HuH-7 (cell line): ENCODE measurements at places on chromosomes 2 and 18.
A peak's percentile ranks its signal among the peaks of the same experiment; 100 is the strongest.

DNA sequence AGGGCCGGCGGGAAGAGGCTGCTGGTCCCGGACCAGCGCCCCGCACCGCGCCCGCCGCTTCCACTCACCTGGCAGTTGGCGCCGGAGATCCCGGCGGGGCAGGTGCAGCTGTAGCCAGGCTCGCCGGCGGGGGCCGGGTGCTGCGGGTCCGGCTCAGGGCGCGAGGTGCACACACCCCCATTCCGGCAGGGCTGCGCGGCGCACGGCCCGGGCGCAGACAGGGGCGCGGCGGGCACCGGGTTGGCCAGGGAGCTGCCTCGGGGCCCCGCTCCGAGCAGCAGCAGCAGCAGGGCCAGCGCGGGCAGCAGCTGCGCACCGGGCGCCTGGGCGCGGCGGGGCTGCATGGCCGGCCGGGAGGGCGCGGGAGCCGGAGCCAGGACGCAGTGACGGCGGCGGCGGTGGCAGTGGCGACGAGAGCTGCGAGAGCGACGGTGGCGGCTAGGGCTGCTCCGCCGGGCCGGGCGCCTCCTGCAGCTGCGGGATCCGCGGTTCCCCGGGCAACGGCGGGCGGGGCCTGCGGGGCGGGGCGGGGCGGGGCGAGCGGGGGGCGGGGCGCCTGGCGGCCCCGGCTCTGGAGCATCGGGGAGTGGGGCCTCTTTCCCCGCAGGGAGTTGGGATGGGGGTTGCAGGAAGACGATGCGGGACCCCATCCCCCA is at the start of gene DNER:
TSS of gene DNER (minus strand) at position 476 of the 656 bp plus-strand sequence. CDS start at position 344, 132 bp downstream.
- DNase-seq, result peak; percentile 56

DNA sequence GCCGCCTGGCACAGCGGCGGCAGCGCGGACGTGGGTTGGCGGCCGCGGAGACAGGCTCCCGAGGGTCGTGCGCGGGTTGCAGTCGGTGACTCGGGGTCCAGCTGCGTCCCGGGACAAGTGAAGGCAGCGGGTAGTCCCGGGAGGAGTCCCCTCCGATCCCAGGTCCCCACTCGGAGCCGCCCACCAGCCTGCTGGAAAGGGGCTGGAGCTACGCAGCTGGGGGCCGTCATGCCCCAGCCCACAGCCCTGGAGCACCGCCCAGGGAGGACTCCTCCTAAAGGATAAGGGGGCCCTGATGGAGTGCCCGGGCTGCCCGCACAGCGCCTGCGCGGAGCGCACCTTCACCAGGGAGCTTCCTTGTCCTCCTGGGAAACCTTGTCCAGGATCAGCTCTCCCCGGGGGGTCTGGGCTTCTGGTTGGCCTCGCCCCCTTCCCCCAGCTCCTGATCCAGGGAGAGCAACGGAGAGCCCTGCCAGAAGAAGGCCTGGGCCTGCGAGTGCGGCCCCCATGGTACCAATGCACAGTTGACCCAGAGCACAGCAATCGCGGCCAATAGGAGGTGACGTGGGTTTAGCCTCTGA is 25.9 kb upstream of the ALPP start:
- no peak for DNase-seq

GRCh38 chr2:15142069-15142689 is 419.0 kb downstream of the NBAS start:
- DNase-seq, result no peak

DNA sequence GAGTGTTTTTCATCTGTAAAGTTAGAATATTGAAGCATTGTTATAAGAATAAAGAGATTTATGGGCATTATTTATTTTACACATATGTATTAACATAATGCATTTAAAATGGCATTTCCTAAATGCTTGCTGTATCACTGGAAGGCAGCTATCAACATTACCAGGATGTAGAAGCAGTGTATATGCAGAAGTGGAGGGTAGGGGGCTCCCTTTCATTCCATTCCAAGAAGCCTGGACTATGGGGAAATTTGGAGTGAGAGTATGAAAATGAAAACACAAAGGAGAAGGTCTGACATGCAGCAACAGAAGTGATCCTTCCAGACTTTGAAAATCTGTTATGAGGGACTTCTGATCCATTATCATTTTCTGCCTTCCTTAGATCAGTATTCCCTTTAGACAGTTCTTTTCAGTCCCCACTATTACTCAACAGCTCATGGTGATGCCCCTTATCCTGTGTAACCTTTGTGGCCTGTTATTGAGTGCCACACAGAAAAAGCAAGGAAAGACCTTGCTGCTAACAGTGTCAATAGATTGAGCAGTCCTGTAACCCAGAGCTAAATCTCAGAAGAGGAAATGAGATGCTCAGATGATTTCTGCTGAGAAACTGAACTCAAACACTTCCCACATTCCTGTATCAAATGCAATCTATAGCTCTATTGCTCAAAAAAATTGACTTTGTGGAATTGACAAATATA is 216.6 kb downstream of the HNMT start:
- DNase-seq, result peak; percentile 15

- no peak for DNase-seq
Observed at GRCh38 chr2:148103946-148104345, 83.1 kb downstream of the MBD5 start.

DNA sequence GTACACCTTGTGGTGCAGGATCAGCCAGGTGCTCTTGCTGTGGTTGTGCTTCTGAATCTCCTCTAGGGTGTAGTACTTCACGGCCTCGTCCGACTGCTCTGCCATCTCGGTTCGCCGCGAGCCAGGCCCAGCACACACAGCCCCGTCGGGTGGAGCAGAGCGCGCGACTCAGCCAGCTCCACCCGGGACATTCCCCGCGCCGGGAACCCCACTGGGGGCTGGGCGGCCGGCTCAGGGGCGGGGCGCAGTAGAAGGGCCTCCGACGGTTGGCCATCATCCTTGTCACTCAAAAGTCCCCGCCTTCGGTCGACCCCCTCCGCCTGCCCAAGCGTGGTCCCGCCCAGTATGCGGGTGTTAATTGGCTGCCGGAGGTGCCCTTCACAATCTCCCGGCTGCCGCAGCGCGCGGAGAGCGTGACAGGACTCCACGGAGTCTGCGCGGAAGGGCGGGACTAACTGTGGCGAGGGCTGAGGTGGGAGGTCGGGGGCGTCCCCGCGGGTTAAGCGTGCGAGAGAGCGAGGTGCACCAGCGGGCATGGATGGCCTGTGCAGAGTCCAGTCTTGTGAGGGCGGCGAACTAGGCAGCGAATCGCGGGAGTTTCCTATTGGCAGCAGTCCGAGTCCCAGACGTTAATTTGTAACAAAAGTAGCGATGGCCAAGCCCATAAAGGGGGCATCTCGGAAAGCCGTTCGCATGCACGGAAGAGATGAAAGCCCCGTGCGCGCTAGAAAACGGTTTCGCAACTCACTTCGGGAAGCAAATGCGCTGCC is at the start of gene CYB5A:
TSS of gene CYB5A (minus strand) at position 193 of the 770 bp plus-strand sequence. CDS start at position 105, 88 bp downstream.
- peak; percentile 97 for DNase-seq

DNA sequence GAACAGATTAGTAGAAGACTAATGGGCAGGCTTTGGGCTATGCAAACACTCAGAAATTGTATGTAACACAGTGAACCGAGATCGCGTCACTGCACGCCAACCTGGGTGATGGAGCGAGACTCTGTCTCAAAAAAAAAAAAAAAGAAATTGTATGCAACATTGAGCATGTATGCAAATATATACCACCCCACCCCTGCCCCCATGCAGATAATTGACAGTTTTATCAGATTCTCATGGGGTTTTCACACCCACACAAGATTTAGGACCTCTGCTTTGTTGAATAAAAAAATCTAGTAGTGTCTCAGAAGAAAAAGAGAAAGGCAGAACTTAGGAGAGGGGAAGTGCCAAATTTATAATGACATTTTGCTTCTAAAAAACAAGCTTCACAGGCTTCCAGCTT is 131.6 kb upstream of the FN1 start:
- DNase-seq, result no peak

DNA sequence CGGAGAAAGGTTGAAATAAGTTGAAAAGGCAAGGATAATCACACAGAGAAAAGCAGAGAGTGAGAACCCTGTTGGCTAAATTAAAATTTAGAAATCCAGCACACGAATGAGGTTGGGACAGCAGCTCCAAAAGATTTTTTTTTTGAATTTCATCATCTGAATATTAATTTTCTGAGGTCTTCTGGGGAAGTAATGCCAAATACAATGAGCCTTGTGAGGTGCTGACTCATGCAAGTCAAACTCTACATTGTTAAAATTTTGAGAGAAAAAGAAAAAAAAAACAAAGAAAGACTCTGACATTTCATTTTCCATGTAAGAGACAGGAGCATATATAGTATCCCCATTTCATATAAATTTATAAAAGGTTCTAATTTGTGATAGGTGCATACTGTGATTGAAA is 614.2 kb upstream of the CDH2 start:
- DNase-seq, result no peak

- DNase-seq, result no peak
Observed at GRCh38 chr2:20812779-20813178, 10.1 kb downstream of the LDAH start.

- DNase-seq, result no peak
Observed at GRCh38 chr18:47113796-47114540, 36.3 kb downstream of the HDHD2 start.

- no peak for DNase-seq
Observed at GRCh38 chr2:164911832-164912231, 43.5 kb downstream of the SLC38A11 start.

- no peak for DNase-seq
Observed at GRCh38 chr18:43777636-43778304, 500.5 kb upstream of the SYT4 start.

- DNase-seq, result no peak
Observed at GRCh38 chr18:74990563-74991081, 218.3 kb downstream of the PTGR3 start.

- DNase-seq, result no peak
Observed at GRCh38 chr2:156483741-156484173, 47.6 kb downstream of the GPD2 start.

DNA sequence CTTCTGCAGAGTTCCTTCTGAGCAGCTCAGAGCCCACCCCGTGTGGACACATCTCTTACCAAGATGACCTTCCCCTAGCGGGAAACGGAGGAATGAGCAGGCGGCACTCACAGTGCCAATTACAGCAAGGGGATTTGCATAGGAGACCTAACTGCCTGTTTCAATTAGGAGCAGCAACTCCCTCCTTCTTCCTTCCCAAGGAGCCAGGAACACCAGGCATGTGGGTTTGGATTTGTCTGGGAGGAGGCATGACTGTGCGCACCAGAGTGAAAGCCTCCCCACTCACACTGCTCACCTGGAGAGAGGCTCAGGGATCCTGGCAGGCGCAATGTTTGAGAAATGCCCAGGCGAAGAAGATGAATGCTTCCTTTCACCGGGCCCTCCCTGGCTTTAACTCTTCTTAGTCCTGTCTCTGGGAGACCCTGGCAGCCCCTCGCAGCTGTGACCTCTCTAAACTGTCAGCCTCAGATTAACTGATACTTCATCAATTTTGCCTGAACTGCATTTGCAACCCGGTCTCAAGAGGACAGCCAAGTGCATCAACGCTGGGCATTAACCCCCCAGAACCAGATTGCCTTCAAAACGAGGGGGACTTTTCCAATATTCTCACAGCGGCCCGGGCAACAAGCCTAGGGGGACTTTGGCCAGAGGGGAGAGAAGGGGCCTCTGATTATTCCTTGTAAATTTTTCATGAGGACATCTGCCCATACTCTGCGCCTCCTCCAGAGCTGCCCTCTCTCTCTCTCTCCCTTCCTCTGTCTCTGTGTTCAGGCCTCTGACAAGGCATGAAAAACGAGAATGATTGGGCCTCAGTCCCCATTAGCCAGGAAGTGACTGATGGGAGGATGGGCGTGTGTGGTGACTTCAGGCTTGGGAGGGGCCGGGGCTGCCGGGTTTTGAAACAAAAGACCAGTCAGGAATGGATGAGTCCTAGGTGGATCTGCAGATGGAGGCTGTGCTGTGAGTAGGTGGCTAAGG is 93.8 kb downstream of the CMPK2 start:
- DNase-seq, result no peak

- DNase-seq, result no peak
Observed at GRCh38 chr18:51330148-51330547, 132.7 kb upstream of the MEX3C start.

DNA sequence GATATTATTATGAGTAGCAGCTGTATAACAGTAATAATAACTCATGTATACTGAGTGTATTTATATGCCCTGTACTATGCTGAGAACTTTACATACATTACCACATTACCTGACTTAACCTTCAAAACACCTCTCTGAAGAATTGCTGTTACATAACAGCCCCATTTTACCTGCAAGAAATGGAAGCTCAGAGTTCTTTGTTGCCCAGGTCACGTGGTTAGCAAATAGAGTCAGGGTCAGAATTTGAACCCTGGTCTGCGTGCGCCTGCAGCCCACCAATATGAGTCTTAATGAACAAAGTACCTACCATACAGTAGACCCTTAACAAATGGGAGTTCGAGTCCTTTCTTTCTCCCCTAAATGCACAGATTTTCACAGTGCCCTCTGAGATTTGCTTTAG is 101.9 kb downstream of the MCFD2 start:
- no peak for DNase-seq

DNA sequence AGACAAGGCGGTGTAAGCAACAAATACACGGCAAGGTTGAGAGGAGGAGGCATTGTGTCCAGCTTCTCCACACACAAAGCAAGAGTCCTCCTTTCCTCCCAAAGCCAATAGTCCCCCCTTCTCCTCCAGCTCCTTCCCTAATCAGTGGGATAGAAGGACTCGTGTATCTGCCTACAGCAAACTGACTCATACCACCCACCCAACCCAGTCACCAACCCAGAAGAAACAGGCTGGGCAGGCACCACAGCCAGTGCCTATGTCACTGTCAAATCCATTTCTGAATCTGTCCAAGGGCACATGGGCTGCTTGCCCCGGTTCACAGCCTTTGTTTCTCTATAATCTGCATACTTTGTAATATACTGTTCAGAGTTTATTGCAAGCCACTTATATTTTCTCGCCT is 19.2 kb upstream of the NMS start:
- DNase-seq, result no peak

- no peak for DNase-seq
Observed at GRCh38 chr2:161488131-161488699, 72.1 kb downstream of the TBR1 start.

- DNase-seq, result no peak
Observed at GRCh38 chr2:234139755-234140154, 89.3 kb downstream of the SPP2 start.

DNA sequence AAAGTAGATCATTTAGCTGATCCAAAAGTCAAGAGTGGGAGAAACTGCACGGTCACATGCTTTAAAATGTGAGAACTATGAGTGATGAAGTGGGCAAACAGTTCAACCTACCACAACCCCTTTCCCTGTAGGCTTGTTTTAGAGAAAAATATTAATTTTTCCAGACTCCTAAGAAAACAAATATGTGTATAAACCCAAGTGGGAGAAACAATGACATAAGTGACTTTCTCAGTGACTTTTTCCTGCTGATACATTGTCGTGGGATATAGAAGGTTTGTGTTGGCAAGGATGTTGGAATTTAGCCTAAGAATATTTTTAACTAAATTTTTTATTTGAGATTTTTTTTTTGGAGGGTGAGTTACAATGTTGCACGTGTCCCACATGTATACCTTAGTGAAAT is 321.7 kb downstream of the FIGN start:
- DNase-seq, result no peak
